ENCODE measurements at places on chromosomes 6 and 20.

DNA sequence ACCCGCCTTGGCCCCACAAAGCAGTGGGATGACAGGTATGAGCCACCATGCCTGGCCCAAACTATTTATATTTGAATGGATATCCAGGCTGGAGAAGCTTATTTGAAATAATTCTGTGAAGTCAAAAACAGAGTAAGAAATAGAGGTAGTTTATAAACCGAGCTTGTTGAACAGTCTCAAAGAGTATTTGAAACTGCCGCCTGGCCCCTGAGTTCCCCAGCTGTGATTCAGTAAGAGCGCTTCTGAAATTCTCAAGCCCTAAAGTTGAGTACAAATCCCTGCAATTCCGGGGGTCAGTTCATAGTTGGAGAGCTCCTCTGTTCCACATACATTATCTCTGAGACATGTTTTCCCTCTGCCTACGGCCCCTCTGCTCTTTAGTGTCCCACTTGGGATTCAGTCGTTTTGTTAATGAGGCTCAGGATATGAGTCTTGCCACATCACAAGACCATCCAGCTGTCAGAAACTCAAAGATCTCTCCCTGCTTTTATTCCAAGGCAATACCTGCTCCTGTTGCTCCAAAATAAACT is 127.8 kb downstream of the SOD2 start:
- no peak for DNase-seq

DNA sequence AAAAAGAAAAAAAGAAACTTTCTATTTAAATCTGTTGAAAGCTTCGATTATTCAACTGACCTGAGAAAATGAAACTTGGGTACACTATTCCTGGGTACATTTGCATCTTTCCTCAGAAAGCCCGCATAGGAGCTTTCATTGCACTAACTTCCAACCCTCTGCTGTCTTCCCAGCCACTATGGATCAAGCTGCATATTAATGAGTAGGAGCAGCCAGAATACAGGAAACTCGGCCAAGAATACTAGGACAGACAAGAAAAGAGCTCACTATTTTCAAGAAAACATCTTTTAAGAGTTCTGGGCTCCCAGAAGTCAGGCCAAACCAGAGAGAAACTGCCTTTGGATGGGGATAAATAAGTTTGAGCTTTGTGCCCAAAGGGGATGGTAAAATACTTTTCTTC is 135.0 kb upstream of the CCDC28A start:
- DNase-seq, result no peak

DNA sequence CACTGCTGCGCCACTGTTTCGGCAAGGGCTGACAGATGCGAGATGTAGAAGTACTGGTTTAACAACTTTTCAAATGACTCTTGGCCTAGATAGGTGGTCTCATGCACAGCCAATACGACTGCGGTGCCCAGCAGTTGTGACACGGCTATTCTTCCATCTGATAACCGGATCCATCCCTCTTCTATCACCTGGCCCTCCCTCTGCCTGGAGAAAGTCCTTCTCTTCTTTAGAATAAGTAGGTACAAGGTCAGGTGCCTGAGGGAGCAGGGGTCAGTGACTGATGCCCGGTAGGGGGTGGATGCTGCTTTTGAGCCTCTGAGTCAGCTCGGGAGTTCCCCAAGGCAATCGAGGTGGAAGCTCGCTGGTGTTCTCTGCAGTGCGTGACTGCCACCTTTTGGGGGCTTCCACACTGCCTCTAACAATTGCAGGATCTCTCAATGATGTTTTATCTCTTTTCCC is 166.8 kb upstream of the GRIK2 start:
- DNase-seq, result no peak

- no peak for DNase-seq
Observed at GRCh38 chr20:47501116-47501481, 588 bp upstream of the NCOA3 start.

DNA sequence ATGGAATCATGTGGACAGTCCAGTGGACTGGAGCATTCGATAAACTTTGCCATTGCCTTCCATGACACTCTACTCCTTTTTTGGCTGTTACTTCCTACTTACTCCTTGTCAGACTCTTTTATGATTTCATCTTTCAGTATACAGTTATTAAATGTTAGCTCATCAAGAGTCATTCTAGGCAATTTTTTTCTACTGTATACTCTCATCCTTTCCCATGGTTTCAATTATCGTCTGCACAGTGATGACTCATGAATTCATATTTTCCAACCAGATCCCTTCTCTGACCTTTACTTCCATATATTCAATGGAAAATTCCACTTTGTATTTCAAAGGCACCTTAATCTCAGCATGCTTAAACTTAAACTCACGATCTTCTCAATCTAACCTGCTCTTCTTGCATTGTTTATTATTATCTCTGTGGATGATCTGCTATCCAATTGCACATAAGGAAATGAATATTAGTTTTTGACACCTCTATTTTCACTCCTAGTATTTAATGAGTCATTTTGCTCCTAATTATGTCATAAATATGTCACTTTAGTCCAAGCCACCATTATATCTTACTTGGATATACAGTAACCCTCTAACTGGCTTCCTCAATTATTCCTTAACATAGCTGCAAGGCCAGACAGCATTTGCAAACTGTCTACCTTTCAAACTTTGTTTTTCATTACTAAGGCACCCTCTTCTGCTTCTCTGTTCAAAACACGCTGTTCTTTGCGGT is 427.5 kb downstream of the PHF3 start:
- no peak for DNase-seq

GRCh38 chr6:125798734-125799508 is 8.2 kb downstream of the NCOA7 start:
- no peak for DNase-seq

DNA sequence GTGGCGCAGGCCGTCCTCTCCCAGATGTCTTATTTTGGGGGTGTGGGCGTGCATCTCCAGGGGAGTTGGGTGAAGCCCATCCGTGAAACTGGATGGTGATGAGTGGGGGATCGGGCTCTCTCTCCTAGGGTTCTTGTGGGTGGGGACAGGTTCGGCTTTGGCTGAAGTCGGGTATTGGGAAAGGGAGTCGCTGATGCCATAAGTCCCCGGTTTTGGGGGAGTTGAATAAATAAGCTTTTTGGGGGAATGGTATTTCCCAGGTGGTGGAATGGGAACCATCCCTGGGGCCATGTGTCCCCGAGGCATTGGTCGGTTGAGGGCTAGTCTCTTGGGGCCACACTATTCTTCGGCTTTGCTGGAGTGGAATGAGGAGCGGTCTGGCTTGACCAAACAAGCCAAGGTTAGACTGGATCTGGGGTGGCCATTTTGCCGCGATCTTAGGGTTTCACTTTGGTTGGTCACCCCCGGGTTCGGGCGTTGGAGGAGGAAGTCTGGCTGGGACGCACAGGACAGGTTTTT is 481 bp downstream of the ZNF133 start:
- DNase-seq, result no peak

- no peak for DNase-seq
Observed at GRCh38 chr20:18001131-18001921, 32.5 kb downstream of the MGME1 start.

DNA sequence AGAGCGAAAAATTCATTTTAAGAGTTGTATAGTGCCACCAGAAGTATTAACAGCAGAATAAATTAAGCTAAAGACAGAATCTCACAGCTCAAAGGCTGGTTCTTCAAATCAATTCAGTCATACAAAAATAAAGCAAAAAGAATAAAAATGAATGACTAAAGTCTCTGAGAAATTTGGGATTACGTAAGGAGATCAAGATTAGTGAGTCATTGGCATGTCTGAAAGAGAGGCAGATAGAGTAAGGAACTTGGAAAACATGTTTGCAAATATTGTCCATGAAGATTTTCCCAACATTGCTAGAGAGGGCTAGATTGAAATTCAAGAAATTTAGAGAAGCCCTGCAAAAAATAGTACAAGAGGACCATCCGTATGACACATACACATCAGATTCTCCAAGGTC is 1413.9 kb upstream of the ADGRB3 start:
- no peak for DNase-seq

DNA sequence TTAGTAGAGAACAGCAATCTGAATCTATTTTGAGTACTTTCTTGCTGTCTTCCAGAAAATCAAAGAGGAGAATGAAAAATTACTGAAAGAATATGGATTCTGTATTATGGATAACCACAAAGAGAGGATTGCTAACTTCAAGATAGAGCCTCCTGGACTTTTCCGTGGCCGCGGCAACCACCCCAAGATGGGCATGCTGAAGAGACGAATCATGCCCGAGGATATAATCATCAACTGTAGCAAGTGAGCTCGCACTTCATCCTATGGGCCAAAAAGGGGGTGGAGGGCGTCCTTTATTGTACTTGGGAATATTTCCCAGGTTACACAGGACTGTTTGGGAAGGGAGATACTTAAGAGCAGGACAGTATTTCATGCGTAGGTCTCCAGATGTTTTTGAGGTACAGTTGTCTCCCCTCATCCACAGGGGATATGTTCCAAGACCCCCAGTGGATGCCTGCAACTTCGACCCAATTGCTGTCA is 37.3 kb upstream of the PLCG1 start:
- DNase-seq, result no peak

DNA sequence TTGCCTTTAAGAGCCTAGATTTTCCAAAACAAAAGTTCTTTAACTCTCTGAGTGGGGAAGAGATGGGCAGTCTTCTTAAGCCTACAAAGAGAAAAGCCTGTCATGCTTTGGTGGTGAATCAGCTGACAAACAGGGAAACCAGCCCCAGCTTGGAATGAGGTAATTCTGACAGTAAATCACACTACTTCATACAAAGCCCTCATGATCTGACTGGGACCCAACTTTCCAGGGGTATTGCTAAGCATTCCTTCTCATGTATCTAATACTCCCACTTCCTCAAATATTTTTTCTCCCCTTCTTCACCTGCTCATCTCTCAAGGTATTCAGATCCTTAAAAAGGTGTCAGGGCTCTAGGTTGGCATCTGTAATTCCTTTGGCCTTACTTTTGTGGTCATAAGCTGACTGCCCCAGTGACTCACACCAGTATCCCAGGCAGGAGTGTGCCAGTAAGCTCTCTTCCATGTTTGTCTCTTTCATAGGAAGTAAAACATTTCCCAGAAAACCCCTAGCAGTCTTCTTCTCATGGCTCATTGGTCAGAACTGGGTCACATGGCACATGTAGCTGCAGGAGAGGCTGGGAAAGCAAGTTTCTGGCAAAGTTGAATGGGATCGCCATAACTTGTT is 15.0 kb upstream of the TBC1D22B start:
- DNase-seq, result no peak

DNA sequence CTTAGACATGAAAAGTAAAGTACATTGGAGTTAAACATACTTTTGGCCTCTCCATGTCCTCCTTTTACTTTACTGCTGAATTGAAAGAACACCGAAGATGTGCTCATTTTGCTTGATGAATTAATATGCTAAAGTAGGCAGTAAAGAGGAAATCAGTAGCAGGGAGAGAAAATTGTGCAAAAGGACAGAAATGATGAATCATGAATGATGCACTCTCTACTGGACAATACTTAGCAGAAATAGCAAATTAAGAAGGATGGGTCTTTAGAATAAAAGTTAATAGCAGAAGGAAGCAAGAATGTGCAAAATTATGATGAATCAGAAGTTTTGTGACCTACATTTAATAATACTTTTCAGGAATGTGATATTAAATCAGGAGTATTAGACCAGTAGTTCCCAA is 8.4 kb upstream of the SPINT3 start:
- no peak for DNase-seq

GRCh38 chr6:21438986-21439352 is 154.6 kb upstream of the SOX4 start:
- DNase-seq, result no peak

DNA sequence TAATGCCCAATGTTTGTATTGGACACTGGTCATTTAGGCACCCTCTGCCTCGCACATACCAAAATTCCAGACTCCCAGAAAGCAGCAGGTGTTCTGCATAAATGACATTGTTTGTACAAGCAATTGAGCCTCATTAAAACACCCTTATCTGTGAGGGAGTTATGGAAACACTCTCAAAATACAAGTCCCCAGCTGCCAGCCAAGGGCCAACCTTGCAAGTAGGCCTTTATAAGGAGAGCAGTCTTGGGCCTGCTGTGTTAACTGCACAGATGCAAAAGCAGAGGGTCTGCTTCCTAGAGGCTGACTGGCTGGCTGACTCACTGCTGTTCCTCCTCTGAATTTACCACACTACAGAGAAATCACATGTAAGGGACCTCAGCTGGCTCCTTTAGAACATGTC is 150.4 kb upstream of the HMGN3 start:
- DNase-seq, result no peak

DNA sequence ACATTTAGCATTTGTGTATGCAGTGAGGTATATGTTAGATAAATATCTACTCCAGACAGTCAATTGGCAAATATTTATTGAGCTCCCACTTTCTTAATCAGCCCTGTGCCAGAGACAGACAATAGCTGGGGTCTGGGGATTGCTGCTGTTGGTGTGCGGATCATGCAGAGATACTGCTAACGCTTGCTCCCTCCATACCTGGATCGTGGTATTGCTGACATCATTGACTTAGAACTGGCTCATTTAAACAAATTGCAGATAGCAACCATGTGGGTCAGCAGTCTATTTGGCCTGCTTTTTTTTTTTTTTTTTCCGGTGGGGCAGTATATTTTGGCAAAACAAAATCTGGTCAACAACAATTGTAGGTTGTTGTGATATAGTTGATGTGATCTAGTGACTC is 9.5 kb downstream of the ARID1B start:
- no peak for DNase-seq

GRCh38 chr20:61053487-61053886 is 198.6 kb upstream of the CDH4 start:
- no peak for DNase-seq

GRCh38 chr20:38863024-38863851 is 57.7 kb downstream of the PPP1R16B start:
- peak; percentile 62 for DNase-seq

DNA sequence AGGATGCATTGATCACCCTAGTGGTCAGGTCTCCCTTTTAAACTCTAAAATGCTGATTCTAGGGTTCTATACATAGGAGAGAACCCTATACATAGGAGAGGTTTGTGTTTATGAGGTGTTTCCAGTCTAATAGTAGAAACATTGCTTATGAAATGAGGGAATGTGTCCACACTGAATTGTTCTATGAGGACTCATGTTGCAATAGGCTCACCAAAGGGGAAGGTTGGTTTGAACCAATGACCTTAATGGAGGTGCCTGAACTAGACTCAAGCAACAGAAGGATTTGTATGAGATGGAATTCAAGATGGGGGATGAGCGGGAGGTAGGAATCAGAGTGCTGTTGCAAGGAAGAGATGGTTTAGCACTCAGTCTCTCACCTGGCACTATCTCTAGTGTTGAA is 33.5 kb upstream of the UBR2 start:
- DNase-seq, result no peak

Data from effector memory CD4-positive, alpha-beta T cell (primary cell).